ENCODE measurements at places on chromosomes 6 and 20.

DNA sequence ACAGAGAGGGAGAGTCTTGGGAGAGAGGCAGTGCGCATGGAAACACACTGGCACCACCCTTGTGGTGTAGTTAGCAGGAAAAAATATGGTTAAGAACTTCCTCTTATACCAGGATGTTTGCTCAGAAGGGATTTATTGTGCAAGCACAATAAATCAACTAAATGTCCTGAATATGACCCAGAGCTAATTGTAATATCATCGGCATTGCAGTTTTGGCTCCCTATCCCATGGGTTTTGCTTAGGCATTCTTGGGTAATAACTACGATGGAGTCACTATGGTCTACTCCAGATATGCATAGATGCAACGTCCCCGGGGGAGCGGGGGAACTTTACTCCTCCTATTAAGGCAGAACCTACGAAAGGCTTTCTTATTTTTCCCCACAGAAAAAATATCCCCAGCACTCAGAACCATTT lies 751.6 kb downstream of the EYS start:
- no peak for DNase-seq

GRCh38 chr6:32529697-32530430 lies at the start of gene HLA-DRB5:
TSS of gene HLA-DRB5 (minus strand) at chr6:32530287. CDS start at chr6:32530224, 63 bp downstream.
- no peak for DNase-seq

DNA sequence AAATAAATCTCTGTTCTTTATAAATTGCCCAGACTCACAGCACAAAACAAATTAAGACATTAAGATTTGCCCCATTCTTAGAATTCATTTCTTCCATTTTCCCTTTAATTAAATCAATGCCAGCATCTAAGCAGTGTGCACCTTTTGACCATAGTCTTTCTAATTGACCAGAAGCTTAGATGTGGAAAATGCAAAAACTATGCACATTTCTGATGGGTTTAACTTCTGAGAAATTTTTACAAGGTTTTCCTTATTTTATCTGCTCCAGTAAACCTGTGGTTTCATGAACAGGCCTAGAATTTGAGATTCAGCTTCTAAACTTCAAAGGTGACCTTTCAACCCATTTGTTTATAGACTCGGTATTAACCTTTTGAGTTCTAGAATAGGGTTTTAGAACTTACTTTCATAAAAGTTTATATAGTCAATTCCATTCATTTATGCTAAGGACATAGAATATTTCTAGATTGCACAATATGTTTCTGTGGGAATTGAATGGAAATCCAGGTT lies 437.8 kb upstream of the HSF2 start:
- no peak for DNase-seq

DNA sequence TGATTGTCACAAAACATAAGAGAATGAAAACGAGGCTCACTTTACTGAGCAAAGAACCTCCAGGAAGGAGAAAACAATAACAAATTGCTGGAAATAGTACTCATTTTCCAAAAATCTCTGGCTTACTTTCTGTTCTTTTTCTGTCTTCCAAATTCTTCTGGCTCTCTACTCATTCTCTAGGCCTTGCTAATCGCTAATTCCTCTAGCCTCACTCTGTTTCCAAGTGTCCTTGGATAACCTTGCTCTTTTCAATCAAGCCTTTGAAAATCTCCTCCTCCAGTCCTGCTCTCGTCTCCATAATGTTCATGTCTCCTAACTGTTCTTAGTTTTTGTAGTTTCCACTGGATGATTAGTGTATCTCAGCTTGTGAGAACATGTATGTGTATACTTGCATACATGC lies 96.2 kb upstream of the MAP7 start:
- DNase-seq: no peak

- no peak for DNase-seq
These were observed 3.7 kb upstream of the TAF8 start for GRCh38 chr6:42046464-42047212.

GRCh38 chr6:40558102-40558501 lies 29.1 kb downstream of the LRFN2 start:
- no peak for DNase-seq

DNA sequence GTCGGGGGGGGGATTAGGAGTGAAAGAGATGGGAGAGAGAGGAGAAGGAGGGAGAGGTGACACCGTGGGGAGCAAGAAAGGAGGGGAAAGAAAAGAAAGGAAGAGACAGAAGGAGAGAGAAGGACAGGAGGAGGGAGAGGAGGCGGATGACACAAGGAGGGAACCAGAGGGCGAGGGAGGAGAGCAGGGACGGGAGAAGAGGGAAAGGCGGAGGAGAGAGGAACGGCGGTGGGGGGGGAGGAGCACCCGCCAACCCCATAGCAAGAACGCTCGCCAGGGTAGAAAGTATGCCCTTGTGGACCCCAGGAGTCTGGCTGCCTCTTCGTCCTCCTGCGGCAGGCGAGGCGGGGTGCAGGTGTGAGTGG lies 4.5 kb upstream of the INSM1 start:
- DNase-seq: peak; percentile 54

- no peak for DNase-seq
These were observed 24.3 kb downstream of the LRRN4 start for GRCh38 chr20:6029538-6029937.

- DNase-seq: no peak
These were observed 72.2 kb upstream of the GFRAL start for GRCh38 chr6:55255113-55255512.

DNA sequence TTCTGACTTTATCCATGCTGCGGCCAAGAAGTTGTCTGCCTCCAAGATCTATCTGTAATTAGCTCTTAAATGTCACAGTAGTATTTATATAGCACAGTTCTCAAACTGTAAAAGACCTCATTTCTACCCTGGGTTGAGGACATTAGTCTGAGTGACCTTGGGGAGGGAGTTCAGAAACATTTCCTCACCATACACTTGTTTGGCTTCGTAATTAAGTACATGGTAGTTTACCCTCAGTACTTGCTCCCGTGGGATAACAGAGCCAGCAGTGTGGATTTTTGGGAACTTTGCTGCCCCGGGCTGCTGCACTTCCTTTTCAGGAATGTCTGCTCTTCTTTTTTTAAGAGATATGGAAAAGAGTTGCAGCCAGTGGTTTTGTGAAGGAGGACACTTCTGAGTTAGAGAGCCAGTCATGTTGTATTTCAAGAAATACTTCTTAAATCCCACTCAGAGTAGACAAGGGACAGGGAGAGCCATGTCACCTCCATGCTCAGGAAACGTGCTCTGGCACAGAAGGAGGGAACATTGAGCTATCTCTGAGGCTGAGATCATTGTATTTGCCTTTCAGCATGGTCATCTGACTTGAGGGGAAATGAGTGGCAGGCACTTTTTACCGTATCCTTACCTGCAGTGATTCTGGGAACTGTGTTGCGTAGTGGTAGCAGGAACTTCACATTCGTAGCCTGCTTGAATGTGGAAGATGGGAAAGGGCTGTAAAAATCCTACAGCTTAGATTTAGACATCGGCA lies 33.6 kb downstream of the RPRD1B start:
- no peak for DNase-seq

GRCh38 chr6:169725125-169726048 lies 1.1 kb upstream of the PHF10 start:
- peak; percentile 34 for DNase-seq

DNA sequence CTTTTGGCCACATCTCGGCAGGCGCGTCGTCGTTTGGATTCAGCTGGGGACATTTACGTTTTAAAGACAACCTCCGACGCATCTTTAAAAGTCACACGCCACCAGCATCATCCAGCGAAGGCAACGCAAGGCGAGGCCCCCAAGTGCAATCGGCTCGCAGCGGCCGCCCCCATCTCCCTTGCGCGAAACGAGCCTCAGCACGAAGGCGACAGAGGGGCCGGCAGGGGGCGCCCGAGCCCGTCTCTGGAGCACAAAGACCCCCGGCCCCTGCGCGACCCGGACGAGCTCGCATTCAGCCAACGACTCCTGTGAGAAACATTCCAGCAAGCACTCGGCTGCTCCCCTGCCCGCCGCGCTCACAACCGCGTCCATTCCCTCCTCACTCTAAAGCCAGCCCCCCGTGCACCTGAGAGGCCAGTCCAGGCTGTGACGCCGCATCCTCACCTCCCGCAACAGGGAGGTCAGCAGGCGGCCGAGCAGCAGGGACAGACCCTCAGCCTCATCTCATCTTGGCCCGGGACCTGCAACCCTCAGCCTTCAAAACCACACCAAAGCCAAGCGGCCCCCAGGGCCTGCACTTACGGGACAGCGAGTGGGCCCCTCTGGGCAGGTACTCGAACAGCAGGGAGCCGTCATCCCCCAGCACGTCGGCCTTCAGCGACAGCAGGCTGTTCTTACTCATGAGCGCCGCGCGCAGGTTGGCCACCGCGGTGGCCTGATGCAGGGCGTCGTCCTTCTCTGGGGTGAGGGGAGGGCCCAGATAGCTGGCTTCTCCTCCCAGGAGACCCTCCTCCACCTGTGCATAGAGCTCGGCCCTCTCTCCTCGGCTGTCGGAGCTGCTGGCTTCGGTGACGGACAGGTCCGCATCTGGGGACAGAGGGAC lies 35.8 kb downstream of the SLC2A4RG start:
- DNase-seq: no peak

- peak; percentile 62 for DNase-seq
These were observed 546 bp upstream of the KLHL32 start for GRCh38 chr6:96923871-96924493.

DNA sequence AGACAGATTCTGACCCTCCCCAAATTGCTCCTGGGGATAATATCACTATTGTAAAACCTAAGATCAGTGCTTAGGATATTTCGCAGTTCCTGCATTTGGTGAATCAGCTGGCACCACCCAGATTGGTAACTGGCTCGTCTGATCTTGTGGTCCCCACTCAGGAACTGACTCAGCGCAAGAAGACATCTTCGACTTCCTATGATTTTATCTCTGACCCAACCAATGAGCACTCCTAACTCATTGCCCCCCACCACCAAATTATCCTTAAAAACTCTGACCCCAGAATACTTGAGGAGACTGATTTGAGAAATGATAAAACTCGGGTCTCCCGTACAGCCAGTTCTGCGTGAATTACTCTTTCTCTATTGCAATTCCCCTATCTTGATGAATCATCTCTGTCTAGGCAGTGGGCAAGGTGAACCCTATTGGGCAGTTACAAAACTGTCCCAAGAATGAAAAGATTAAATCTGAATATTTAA lies 55.7 kb upstream of the PRND start:
- no peak for DNase-seq

- DNase-seq: no peak
These were observed 136.6 kb downstream of the PXDC1 start for GRCh38 chr6:3614918-3615317.

GRCh38 chr6:42110683-42111082 lies 31.7 kb downstream of the C6orf132 start:
- no peak for DNase-seq

DNA sequence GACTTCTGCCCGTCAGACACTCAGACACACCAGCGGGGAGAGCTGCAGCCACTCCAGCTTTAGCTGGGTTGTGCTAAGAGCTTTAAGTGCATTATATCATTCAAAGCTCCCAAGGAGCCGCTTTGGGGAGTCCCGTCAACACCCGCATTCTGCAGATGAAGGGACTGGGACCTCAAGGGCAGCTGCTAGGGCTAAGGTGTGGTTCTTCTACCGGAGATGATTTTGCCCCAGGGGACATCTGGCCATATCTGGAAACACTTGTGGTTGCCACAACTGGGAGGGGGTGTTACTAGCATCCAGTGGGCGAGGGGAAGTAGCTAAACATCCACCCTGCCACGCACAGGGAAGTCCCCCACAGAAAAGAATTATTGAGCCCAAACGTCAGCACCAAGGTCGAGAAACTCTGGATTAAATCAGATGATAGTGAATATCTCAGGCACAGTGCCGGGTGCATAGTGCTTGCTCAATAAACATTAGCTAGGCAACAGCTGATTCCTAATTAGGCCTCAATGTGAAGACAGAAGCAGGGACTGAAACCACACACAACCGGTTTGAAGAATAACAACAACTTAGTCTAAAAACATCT lies 29.6 kb downstream of the PMEPA1 start:
- DNase-seq: no peak

DNA sequence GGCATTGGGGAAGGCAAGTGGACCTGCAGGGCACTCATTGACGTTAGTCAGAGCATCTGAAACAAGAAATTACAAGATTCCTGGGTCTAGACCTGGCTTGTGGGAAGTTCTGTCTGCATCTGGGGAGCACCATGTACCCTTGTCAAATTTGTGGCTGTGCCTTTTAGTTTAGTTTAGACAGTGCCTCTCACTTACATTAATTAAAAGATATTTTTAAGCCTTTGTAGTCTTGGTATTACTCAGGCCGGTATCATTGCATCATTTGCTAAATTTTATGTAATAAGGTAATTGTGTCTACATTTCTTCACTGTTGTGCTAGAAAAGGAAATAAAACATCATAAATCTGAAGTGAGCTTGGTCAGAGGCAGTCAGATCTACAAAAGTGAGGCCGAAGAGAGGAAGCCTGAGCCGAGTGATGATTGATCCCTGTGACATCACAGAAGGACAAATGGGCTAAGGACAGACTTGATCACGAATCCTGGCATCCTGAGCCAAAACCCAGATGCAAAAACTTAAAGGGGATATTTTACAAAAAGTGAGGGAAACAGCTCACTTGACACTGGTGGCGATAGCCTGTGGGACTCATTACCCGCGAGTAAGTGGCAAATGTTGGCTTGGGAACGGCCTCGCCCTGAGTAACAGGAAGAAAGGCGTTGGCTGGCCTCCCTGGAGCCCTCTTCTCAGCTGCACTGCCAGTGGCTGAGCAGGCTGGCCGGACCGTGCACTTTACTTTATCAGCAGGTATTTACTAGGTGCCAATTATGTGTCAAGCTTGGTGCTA lies 106.5 kb downstream of the TCP11 start:
- DNase-seq: no peak

DNA sequence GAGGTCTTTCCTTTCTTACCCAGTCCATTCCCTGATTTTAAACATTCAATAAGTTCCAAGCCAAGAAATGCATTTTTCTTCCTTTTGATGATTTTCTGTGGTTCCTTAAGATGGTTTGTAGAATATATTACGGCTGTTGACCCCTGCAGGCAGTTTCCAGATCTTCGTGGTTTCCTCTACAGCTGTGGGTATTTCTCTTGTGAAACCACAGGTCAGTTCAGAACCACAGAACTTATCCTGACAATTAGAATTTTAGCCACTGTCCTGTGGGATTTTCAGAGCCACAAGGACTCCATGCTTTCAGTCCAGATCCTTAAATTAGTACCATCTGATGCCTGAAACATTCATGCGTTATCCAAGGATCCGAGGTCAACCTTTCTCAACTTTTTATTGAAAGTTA lies 29.7 kb upstream of the EXOC2 start:
- no peak for DNase-seq

DNA sequence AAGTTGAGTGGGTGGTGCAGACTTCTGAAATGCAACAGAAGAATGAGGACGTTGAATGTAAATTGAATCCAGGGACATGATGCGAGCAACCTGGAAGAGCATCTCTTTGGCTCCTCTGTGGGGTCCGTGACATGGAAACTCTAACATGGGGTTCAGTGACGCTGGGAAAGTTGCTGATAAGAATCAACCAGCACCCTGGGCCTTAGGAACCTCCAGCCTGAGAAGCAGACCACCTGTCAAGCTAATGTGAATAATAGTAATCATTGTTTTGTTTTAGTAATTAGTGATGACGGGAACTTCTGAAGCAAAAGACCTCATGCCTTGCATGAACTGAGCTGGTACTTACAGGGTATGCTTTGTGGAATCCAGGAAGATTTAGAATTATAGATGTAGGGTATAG lies 25.2 kb upstream of the DOK5 start:
- no peak for DNase-seq
